ENCODE measurements at places on chromosomes 2 and 18.
A peak's percentile ranks its signal among the peaks of the same experiment; 100 is the strongest.

GRCh38 chr18:79817607-79817998, 19.9 kb downstream of the KCNG2 start:
- DNase-seq, result no peak

- DNase-seq, result no peak
These were observed 1170.7 kb upstream of the SLC39A10 start for GRCh38 chr2:194486326-194486725.

DNA sequence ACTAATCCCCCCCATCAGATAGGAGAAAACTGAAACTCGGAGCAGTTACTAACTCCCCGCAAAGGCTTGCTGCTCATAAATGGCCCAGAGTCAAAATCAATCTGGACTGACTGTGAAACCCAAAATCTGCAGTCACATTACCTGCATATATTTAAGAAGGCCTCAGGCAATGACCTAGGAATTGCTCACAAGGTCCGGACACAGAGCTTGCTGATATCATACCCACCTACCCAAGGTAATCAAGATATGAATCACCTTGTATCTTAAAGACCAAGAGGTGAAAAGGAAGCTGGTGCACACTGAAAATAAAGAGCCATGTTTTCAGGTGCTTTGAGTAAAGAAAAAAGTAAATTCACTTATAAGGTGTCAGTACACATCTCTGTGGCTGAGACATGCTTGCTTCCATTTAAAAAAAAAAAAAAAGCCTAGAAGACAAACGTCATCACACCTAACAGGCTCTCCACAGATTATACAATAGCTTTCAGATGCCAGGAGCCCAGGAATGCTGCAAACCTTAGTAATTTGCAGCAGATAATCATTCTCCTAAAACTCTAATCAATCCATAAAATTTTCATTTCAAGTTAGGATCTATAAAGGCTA, 195.4 kb downstream of the ZEB2 start:
- DNase-seq, result no peak

DNA sequence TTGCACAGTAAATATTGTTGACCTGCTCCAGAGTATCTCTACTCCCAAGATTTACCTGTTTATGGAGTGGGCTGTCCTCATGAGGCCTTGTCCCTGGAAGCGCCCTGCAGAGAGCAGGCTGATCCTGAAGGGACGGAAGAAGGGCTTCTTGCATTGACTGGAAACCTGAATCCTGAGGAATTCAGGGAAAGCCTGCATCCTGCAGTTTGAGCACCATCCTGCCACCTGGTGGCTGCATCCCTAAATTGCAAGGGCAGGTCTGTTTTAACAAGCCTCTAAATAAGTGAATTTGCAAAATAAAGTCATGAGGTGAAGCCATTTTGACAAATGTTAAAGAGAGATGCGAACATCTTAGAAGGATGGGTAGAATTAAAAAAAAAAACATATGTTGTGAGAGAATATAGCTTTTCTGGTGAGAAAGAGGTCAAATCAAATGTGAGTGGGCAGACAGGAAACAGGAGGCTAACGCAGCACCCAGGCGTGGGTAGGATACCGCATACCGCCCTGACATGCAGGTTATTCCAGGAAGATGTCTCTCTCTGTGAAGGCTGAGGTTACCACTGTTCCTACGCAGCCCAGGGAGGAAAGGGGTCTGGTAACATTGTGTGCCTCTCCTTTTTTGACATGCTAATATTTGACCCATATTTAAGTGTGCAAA, 754.9 kb downstream of the RNF144A start:
- DNase-seq, result peak; percentile 41

DNA sequence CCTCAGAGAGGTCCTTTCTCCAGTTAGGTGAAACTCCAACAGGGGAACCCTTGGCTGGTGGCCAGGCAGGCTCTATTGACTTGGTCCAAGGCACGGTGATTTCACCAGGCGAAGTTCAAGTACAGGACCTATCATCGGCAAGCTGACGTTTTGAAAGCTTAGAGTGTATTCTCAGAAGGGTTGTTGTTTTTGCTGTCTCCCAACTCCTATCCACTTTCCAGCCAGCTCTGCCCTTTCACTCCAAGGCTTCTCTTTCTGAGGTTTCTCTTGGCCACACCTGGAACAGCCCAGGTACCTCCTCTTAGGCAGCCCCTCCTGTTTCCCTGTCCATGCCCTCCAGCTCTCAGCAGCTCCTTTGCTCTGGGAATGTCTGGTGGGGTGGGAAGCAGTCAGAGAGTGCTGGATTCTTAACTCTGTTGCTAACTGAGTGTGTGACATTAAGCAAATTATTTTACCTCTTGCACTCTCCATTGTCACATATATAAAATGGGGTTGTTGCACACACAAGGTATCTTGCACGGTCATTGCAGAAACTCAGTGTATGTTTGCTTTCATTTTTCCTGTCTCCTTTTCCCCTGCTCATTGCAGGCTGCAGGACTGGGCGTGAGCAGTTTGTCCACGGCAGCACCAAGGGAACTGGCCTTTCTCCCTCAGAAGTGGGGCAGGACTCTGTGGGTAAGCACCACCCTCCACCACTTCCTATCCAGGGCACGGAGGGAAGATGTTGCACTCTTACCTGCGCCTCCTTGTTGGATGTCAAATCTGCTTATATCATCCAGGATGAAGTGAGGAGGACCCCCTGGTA, 30.2 kb downstream of the CAPN13 start:
- DNase-seq, result no peak

DNA sequence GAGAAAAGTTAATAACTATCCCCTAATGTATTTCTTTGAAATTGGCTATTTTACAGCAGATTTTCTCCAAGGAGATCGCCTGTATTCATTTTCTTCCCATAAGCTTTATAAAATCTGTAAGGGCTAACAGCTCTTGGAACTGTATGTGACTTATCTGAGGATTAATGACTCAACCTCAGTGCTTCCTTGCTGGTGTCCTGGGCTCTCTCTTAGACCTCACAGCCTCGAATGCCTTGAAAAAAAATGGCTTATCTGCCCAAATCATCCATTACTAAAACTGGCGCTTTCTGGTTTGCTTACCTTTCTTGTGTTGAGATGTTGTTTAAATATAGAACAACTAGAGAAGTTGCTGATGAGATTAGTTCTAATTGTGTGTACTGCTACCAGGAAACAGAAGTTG, 713.6 kb downstream of the SLC4A3 start:
- no peak for DNase-seq

DNA sequence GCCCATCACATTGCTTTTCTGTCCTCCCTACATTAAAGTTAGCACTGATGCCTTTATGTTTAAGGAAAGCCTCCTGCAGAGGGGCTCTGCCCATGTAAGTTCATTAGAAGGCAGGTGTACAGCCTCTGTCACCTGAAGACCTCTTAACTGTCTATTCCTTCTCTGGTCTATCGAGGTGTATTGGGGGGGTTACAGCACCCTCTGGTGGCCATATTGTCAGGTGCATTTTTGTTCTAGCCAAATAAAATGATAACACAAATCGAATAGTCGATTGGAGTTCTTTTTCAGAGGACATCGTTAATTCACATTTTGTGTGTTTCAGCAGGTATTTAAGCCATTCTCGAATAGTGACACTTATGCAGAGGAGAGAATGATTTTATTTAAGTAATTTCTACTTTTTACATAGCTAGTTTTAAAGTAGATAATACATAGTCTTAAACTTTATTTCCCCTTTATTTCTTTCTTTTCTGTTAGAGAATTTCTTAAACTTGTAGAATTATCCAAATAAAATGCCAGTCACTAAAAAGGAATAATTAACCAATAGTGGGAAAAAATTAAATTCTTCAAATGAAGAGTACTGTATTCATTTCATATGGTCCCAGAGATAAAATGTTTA, 136.8 kb downstream of the NEDD4L start:
- peak; percentile 35 for DNase-seq

GRCh38 chr2:225090746-225091145, 48.5 kb upstream of the DOCK10 start:
- DNase-seq, result no peak

DNA sequence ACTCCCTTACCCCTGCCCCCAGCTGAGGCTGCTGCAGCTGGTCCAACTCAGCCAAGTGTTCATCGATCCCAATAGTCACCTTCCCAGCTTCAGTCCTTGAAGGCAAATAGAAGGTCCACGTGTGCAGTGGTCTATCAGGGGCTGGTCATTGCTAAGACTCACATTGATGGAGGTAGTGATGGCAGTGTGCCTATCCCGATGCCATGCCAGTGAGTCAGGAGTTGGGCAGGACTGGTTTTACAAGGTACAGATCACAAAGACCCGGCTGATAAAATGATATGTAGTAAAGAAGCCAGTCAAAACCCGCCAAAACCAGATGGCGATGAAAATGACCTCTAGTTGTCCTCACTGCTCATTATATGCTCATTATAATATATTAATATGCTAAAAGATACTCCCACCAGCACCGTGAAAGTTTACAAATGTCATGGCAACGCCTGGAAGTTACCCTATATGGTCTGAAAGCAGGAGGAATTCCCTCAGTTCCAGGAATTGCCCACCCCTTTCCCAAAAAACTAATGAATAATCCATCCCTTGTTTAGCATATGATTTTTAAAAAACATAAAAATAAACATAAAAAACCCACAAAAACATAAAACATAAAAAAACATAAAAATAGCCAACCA, 2.9 kb upstream of the C2orf80 start:
- no peak for DNase-seq

- no peak for DNase-seq
These were observed 79.1 kb upstream of the KCNH7 start for GRCh38 chr2:162917626-162918025.

DNA sequence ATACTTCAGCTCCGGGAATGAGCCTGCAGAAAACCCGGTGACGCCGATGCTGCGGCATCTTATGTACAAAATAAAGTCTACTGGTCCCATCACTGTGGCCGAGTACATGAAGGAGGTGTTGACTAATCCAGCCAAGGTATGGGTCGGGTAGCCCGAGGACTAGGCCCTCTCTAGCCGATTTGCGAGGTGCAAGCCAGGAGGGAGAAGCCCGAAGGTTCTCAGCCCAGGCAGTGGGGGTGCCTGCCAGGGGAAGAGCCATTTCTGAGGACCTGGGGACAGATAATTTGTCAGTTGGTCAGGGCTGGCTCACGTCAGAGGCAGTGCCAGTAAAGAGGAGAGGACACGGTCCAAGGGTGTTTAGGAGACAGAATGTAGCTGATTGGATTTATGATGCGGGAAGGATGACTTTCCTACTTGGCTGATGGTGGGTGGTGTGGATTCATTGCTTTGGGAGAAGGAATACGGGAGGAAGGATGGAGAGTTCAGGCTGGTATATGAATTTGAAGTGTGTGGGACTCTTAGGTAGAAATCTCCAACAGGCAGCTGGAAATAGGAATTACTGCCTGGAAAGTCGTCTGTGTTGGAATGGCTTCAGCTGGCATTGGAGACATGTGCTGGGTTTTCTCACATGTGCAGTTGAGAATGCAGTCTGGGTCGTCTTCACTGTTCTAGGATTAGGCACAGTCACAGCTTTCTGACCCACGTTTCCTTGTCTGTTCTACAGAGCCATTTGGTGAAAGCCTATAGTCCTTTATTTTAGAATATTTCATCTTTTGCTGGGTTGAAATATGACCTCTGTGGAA, 874 bp downstream of the NDUFAF7 start:
- DNase-seq, result no peak

DNA sequence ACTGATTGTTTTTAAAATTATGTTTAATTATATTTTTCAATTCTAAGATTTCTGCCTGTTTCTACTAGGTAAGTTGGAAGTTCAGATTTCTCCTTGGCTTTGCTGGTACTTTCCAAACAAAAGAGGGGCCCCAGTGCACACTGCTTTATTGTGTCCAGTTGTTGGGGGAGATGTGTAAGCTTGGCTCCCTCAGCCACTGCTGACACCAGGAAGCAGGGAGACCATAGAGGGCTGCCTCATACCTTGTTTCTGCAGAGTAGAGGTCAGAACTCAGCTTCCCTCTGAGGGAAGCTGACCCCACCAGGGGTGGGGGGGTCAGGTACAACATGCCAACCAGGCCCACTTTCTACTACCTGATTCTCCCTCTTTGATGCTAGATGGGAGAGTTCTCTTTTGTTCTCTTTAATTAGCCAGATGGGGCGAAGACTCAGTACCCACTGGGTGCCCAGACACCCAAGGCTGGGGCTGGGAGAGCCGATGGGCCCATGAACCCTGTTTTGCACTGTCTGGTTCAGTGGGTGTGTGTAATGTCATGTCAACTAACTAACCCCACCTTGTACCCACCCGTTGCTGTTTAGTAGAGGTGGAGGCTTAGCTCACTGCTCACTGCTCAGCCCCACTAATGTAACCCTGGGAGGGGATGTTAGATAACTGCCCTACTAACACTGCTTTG, 14.7 kb downstream of the BCL2L11 start:
- DNase-seq, result no peak

DNA sequence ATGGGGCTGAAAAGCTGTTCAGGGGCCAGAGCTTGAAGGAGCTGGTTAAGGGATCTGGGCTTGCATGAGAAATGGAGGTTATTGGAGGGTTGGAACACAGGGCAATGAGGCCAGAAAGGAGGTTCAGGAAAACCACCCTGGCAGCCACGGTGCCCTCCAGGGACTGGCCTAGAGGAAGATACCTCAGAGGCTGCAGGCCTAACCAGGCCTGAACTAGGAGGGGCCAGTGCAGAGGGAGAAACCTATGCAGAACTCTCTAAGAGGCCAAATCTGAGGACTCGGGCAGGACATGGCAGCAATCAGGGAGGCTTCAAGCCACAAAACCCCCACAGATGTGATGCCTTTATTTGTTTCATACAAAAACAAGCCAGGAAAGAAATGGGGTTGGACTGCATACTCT, 66.8 kb downstream of the BIN1 start:
- no peak for DNase-seq

GRCh38 chr2:147247749-147248148, 597.1 kb upstream of the ACVR2A start:
- DNase-seq, result no peak

DNA sequence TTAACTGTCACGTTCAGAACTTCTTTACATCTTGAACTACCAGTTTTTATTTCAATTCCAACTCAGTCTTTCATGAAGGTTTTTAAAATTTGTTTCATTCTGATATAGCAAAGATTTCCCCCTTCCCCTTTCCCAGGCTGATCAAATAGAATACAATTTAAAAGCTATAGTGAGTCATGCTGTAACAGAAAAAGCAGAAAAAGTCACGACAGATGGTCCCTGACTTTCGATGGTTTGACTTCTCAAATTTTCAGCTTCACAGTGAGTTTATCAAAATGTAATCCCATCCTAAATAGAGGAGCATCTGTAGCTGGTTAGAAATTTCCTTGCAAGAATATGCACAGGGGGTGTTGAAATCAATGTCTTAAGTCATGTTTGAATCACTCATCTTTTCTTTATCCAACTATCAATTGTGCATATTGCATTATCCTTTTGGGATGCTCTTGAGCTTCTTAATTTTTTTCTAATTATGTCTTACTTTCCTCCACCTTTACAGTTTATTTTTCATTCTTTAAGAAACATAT, 500.3 kb downstream of the LRP1B start:
- DNase-seq, result no peak

DNA sequence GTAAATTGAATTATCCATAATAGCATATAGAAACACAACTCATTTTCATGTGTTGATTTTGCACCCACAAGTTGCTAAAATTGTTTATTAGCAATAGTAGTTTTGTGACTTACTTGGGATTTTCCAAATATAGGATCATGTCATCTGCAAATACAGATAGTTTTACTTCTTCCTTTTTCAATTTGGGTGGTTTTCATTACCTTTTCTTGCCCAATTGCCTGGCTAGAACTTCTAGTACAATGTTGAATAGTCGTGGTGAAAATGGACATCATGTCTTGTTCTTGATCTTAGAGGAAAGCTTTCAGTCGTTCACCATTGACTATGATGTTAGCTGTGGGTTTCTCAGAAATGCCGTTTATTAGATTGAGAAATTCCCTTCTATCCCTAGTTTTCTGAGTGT, 60.2 kb upstream of the TCF7L1 start:
- DNase-seq, result no peak

GRCh38 chr2:11405599-11406266, 60.2 kb downstream of the E2F6 start:
- DNase-seq, result no peak

- no peak for DNase-seq
These were observed 156.6 kb downstream of the TXNL1 start for GRCh38 chr18:56481751-56482150.
